ENCODE measurements at places on chromosomes 16 and 17.

GRCh38 chr16:30934827-30935557, 11.6 kb downstream of the FBXL19 start:
- DNase-seq = peak; percentile 36

DNA sequence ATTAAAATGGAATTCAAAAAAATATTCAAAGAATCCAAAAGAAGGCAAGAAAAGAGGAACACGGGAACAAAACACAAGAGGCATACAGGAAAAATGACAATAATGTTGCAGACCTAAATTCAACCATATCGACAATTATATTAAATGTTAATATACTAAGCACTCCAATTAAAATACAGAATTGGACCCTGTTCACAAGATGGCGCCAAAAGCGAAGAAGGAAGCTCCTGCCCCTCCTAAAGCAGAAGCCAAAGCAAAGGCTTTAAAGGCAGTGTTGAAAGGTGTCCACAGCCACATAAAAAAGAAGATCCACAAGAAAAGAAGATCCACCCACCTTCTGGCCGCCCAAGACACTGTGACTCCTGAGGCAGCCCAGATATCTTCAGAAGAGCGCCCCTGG, 6.3 kb upstream of the XAF1 start:
- no peak for DNase-seq

- no peak for DNase-seq
Observed at GRCh38 chr17:58339755-58340404, 11.3 kb upstream of the TSPOAP1 start.

- no peak for DNase-seq
Observed at GRCh38 chr17:66711401-66711800, 123.5 kb upstream of the CACNG5 start.

- DNase-seq = no peak
Observed at GRCh38 chr16:89687092-89687940, 827 bp downstream of the CDK10 start.

DNA sequence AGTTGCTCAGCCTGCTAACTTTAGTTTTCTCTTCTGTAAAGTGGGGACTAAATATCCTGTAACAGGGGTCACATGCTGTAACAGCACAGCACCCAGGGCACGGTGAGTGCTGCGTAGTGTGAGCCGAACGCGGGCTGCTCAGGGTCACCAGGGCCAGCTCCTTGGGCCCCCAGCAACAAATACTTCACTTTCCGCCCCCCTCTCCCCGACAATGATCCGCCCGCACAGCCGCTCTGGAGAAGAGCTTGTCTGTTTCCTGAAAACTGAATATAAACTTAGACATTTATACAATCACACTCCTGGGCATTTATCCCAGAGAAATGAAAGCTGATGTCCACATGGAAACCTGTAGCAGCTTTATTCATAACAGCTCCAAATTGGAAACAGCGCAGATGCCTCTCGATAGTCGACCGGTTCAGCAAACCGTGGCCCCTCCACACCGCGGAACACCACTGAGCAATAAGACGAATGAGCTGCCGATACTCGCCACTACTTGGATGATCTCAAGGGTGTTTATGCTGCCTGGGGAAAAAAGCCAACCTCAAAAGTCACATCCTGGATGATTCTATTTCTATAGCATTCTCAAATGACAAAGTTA, 267.2 kb downstream of the PARN start:
- DNase-seq = no peak

DNA sequence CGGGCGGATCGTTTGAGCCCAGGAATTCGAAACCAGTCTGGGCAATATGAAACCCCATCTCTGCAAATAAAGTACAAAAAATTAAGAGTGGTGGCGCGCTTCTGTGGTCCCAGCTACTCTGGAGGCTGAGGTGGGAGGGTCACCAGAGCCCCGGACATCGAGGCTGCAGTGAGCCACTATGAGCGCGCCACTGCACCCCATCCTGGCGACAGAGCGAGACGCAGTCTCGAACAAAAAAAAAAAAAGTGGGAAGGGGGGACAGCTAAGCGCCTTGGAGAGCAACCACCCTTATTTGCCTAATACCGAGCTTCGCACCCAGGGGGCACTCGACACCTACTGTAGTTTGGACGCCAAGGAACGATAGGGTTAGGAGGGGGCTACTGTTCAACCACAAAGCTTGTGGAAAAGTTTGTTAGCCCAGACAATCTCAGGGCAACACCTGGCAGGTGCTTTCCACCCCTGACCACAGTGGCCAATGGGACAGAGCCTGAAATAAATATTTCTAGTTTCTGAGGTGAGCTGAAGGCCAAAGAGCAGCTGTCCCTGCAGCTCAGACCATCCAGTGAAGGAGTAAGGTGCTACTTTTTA, 847 bp upstream of the PSMC3IP start:
- peak; percentile 73 for DNase-seq
